ENCODE measurements at places on chromosomes 7 and 10. TPM values are rescaled to one million over a fixed set of nuclear protein-coding genes. Genes with fewer than 3 reads are reported as not detected.

DNA sequence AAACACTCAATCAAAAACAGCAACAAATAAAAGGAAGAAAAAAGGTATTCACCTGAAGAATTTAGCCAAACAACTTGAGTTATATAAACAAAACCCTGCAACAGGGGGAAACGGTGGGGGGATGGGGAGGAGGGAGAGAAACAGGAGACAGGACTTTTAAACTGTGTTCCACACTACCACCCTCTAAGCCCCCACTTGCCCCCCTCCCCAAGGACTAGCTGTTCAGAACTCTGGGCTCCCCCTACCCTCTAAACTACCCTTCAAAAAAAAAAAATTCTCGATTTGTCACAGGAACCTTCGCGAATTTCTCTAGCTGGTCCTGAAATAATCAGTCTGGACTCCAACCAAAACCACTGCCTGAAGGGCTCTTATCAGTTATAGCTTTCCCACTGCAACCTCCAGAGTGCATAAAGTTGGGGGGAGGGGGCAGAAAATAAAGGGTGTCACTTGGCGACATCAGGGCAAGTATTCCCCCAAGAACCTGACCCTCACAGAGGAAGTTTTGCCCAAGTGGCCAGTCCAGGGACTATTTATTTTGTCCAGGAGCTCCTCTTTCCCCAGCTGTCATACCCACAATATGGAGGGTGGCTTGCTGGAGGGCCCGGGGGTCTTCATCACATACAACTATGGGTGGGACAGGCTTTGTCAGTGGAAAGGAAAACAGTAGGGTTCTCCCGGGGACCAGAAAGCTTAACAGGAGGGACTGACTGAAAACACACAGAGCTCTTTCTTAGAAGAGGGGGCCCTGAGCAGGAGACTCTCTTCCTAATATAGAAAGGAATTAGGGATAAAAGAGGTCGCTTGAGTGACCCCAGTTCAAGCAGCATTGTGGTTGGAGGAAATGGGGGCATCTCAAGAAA is 1.3 kb downstream of the UBE2H start:
- no peaks in the 10 kb centered on the region for H3K36me3 ChIP-seq
- peak overlapping the region; percentile 98 for H3K4me3 ChIP-seq
- H3K27me3 ChIP-seq = no peaks in the 10 kb centered on the region
- H3K4me1 ChIP-seq = peaks cover 13% of the 10 kb centered on the region
- DNase-seq = no peak

DNA sequence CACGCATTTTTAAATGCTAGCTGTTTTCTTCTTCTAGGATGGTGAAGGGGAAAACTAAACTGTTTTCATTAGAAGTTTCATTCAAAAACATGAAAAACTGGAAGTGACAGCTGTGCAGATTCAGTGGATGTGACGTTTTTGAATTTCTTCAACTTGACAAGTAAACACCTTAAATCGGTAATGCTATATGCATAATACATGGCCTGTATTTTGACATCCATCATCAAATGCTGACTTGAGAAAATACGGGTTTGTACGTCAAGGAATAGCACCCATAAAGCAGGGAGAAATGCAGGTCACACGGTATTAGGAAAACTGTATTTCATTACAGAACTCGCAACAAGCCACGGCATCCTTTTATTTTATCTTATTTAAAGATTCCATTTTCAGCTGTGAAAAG is 720.5 kb downstream of the KCNMA1 start:
- H3K36me3 ChIP-seq = no peaks in the 10 kb centered on the region
- DNase-seq = no peak
- H3K4me3 ChIP-seq = no peak overlapping the region
- H3K4me1 ChIP-seq = no peaks in the 10 kb centered on the region
- no peak overlapping the region for H3K27ac ChIP-seq
- no peaks in the 10 kb centered on the region for H3K27me3 ChIP-seq

The MBL2 gene
- not detected for total RNA-seq

DNA sequence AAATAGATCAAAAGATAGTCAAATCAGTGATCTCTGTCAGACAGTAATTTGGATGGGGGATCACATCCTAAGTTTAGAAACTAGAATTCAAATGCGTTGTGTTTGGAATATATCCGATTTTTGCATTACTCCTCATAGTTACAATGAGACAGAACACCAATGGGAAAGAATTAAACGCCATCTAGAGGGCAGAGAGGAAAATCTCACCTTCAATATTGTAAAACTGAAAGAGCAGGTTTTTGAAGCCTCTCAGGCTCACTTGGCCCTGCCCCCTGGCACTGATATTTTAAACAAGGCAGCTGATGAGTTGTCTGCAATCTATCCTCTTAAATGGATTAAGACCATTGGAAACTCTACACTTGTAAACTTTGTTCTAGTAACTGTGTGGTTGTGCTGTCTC is 17.7 kb downstream of the FRG2B start:
- no peak overlapping the region for H3K27ac ChIP-seq
- no peaks in the 10 kb centered on the region for H3K27me3 ChIP-seq
- no peak for DNase-seq
- no peak overlapping the region for H3K4me3 ChIP-seq
- H3K36me3 ChIP-seq = no peaks in the 10 kb centered on the region
- no peaks in the 10 kb centered on the region for H3K4me1 ChIP-seq

DNA sequence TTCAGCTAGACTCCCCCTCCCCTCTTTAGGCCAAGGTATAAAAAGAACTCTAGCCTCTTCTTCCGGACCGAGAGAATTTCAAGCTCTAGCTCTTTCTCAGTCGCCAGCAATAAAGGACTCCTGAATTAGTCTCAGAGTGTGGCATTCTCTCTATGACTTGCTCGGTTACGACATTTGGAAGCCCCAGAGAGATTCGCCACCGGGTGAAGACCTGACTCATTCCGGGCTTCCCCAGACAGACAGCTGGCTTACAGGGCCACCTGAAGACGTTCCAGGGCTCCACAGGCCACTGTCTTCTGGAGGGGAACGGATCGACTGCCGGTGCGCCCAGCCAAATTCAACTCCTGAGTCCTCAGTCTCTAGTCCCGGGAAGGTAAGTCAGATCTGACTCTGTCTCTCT is at the start of gene AKR1B15:
Gene AKR1B15, plus strand, starts transcription at position 234 of the 400 bp plus-strand sequence. CDS start 15,510 bp downstream, outside the sequence.
- H3K4me1 ChIP-seq = peaks cover 21% of the 10 kb centered on the region
- H3K36me3 ChIP-seq = no peaks in the 10 kb centered on the region
- no peaks in the 10 kb centered on the region for H3K27me3 ChIP-seq
- H3K27ac ChIP-seq = no peak within 1 kb of the TSS
- H3K4me3 ChIP-seq = no peak within 1 kb of the TSS

DNA sequence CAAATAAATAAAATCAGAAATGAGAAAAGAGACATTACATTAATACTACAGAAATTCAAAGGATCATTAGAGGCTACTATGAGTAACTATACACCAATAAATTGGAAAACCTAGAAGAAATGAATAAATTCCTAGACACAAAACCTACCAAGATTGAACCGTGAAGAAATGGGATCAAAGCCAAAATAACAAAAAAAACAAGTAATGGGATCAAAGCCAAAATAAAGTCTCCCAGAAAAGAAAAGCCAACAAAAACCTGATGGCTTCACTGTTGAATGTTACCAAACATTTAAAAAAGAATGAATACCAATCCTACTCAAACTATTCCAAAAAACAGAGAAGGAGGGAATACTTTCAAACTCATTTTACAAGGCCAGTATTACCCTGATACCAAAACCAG is 20.0 kb downstream of the GSDME start:
- no peak overlapping the region for H3K27ac ChIP-seq
- H3K36me3 ChIP-seq = no peaks in the 10 kb centered on the region
- H3K4me3 ChIP-seq = no peak overlapping the region

The DEPP1 gene
- total RNA-seq = 8.6 TPM

The TSPAN14 gene
- total RNA-seq = 31.7 TPM

The COL28A1 gene
- not detected for total RNA-seq

Data from GM12878 (cell line).